ENCODE measurements at places on chromosomes 13 and 19. TPM values are rescaled to one million over a fixed set of nuclear protein-coding genes. Genes with fewer than 3 reads are reported as not detected.

DNA sequence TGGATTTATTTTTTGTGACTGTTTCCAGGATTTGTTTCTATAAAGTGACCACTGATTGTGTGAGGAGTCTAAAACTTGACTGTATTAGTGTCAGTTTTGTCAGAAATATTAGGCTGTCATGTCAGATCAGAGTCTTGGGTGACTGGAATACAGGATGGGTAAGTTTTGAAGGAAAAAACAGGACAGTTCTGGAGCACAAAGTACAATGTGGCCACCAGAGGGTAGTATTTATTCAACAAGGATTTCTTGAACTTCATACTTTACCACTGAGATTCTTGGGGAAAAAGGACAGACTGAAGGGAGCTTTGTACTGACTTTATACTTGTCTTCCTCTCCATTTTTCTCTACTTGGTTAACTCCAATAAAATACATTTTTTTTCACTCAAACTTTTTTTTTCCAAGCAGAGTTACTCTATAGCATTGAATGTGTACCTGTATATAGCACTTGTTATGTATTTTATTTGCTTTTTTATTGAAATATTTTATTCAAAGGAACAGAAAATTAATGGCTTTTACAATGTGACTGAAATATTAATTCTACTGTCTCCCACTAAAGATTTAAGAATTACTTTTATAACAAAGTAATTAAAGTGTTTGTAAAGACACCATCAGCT is 51.1 kb downstream of the LMO7 start:
- DNase-seq: no peak
- no peaks in the 10 kb centered on the region for H3K36me3 ChIP-seq
- H3K4me3 ChIP-seq: no peak overlapping the region
- H3K27me3 ChIP-seq: no peaks in the 10 kb centered on the region
- H3K4me1 ChIP-seq: peaks cover 11% of the 10 kb centered on the region
- H3K27ac ChIP-seq: no peak overlapping the region

DNA sequence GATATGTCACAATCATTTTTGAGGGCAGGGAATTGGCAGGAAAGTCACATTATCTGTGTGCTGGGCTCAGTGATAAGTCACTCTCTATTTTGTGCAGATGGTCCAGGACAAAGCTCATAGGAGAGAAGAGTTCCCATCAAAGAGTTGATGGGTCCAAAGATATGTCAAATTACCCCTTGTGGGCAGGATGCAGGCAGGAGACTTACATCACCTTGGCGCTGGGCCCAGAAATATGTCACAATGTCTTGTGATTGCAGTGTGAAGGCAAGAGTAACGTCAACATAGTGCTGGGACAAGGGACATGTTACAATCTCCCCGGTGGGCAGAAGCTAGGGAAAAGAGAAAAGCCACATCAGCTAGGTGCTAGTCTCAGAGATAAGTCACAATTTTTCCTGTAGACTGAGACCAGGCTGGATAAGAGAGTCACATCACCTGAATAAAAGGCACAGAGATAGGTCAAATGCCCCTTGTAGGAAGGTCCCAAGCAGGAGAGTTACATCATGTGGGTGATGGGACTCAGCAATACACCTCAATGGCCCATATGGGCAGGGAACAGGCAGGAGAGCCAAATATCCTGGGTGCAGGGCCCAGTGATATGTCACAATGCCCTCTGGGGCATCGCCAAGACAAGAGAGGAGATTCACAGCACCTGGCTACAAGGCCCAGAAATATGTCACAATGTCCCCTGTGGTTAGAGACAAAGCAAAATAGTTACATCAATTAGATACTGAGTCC is 47.9 kb downstream of the ZNF99 start:
- H3K27ac ChIP-seq: no peak overlapping the region
- no peaks in the 10 kb centered on the region for H3K36me3 ChIP-seq
- H3K27me3 ChIP-seq: no peaks in the 10 kb centered on the region

DNA sequence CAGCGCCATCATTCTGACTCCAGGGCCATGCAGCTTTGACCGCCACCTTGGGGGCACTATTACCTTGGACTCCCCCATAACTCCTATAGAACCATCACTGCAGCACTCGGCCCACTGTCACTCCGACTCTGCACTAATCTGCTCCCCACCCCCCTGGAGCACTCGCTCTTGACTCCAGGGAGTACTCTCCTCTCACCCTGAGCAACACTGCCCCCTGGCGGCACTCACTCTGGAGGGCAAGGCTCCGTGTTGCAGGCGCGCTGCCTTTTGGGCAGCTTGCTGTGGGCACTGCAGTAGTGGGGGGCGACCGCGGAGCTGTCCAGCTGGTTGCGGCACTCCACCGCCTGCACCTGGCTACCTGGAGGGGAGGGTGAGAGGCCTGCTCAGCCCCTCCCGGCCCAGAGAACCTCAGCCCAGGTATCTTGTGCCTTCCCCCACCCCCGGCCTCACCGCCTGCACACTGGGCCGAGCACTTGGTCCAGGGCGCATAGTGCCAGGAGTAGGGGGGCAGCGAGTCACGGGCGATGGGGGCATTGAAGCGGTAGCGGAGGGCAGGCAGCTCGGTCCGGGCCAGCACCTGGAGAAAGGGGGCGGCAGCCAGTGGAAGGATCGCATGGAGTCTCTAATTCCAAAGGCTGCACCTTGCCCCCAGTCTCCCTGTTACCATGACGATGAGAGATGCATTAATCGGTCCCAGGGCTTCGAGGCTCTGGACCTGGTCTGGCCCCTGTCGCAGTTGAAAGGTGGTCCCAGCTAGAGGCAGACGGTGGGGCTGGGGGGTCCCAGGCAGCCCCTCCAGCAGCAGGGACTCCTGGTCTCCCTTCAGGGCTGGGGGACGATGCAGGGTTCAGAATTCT is 8.9 kb upstream of the MYO1F start:
- no peak overlapping the region for H3K4me3 ChIP-seq

- H3K27ac ChIP-seq: no peak overlapping the region
- H3K36me3 ChIP-seq: no peaks in the 10 kb centered on the region
- H3K27me3 ChIP-seq: no peaks in the 10 kb centered on the region
- H3K4me1 ChIP-seq: no peaks in the 10 kb centered on the region
These were observed 986.0 kb upstream of the SPRY2 start for GRCh38 chr13:81326913-81327312.

GRCh38 chr19:28694812-28695211 is 518.1 kb downstream of the UQCRFS1 start:
- H3K27me3 ChIP-seq: no peaks in the 10 kb centered on the region
- DNase-seq: no peak
- H3K27ac ChIP-seq: no peak overlapping the region
- no peak overlapping the region for H3K4me3 ChIP-seq
- H3K36me3 ChIP-seq: no peaks in the 10 kb centered on the region

DNA sequence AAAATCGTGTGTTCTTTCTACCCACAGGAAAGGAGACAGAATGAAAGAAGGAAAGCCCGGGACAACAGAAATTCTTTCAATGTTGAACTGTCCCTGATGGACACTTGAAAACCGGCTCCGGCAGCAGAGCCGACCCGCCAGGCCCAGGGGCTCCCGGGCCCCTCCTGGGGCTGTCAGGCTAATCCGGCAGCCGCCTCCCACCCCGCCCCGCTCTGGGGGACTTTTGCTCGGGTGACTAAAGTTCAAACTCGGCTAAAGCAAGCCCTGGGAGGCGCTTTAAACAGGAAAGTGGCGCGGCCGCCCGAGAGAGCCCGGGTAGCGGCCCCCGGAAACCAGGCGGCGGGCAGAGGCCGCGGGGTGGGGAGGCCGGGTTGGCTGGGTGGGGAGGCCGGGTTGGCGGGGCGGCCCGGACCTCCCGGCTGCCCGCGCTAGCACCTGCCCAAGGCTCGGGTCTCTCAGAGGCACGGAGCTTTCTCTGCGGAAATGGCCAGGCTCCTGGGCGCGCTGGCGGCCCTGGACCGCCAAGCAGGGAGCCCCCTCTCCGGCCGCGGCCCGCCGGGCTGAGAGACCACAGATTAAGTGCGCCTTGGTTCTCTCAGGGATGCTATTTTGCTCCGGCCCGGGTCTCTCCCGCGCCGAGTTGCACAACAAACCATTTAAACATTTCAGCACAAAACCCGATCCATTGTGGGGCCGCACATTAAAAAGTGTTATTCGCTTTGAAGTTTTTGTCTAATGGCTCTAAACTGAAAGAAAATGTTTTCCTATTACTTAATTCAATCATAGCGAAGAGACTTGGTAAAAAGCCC is 2.6 kb upstream of the GSX1 start:
- no peaks in the 10 kb centered on the region for H3K36me3 ChIP-seq
- H3K27ac ChIP-seq: no peak overlapping the region
- no peak for DNase-seq
- H3K27me3 ChIP-seq: no peaks in the 10 kb centered on the region
- H3K4me1 ChIP-seq: no peaks in the 10 kb centered on the region
- H3K4me3 ChIP-seq: no peak overlapping the region

DNA sequence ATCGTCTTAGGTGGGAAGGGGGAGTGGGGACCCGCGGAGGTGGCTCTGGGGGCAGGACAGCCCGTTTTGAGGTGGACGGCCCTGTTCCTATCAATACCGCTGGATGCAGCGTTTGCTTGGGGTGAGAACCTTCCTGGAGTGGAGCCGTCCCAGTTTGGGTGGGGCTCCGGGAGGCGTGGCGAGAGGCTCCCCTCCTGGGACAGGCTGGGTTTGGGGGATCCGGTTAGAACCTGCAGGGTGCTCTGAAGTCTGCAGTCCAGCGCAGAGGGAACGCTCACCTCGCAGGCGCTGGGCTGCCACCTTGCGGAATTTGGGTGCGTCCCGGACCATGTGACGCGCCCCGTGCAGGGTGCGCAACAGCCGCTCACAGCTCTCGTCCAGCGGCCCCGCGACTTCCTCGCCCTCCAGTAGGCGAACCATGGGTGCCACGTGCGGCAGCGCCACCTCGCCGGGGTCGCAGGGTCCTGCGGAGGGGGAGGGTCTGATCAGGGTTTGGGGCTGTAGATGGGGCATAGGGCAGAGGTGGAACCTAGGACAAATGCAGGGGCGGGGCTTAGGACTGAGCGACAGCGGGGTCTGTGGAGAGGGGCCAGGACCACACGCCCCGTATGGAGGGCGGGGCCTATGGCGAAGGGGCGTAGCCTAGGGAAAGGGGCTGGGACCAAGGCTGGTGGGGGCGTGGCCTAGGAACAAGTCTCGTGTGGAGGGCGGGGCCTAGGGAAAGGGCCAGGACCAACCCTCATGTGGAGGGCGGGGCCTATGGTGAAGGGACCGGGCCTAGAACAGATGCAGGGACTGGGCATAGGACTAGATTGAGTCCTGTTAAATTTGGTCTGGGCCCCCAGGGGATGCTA is 13.8 kb downstream of the SH2D3A start:
- peak; percentile 49 for DNase-seq
- H3K27ac ChIP-seq: no peak overlapping the region
- no peak overlapping the region for H3K4me3 ChIP-seq
- no peaks in the 10 kb centered on the region for H3K27me3 ChIP-seq
- no peaks in the 10 kb centered on the region for H3K4me1 ChIP-seq

- H3K36me3 ChIP-seq: peaks cover 9% of the 10 kb centered on the region
- no peaks in the 10 kb centered on the region for H3K27me3 ChIP-seq
- peaks cover 14% of the 10 kb centered on the region for H3K4me1 ChIP-seq
- no peak for DNase-seq
- no peak overlapping the region for H3K4me3 ChIP-seq
These were observed 24.9 kb upstream of the WDR18 start for GRCh38 chr19:958967-959855.

DNA sequence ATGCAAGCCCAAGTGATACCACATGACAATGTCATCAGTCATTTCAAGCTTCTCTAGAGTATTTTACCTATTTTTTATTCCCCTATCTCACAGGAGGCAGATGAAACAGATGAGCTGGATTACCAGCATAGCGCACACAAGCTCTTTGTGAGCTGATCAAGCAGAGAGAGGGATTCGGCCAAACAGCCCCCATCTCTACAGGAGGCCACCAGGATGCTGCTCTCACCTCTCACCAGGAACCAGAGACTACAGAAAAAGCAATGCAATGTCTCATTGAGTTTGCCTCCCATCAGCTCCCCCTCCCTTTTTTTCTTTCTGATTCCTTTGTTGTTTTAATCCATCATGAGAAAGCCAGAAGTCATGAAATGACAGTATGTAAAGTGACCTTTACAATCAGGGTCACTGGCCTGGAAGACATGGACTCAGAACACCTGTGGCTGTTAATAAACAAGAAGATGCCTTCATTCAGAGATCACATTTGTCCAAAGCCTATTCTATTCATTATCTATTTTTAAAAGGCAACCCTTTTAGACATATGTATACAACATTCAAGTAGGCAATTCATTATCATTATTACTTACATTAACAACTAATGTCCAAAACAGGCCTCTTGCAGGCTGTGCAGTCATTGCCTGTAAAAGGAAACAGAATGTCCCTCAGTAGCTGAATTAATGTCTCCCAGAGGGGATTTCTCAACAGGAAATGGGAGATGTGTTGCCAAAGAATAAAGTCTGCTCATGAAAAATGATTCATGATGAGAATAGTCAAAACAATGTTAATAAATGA is 656.6 kb downstream of the TBC1D4 start:
- no peak overlapping the region for H3K27ac ChIP-seq
- no peaks in the 10 kb centered on the region for H3K27me3 ChIP-seq
- DNase-seq: no peak
- H3K36me3 ChIP-seq: no peaks in the 10 kb centered on the region
- H3K4me3 ChIP-seq: no peak overlapping the region
- no peaks in the 10 kb centered on the region for H3K4me1 ChIP-seq

DNA sequence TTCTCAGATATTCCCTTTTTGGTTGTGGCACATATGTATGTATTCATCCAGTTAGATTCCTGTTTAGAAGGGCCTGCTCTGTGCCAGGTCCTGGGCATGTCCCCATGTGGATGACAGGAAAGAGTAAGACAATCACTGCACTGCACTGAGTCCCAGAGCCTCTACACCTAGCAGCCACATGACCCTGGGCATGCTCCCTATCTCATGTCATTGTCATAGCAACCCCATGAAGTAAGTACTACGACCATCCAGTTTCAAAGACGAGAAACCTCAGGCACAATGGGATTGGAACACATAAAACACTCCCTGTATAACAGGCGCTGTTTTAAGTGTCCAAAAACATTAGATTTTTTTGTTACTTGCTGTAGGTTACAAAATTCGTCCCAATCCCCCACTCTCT is 594.4 kb downstream of the UQCRFS1 start:
- H3K36me3 ChIP-seq: no peaks in the 10 kb centered on the region
- H3K4me1 ChIP-seq: no peaks in the 10 kb centered on the region
- H3K27ac ChIP-seq: no peak overlapping the region

Gene PALM
- 4.4 TPM for total RNA-seq

Gene ANGPTL8
- total RNA-seq: not detected

Gene OR7C1
- total RNA-seq: not detected

Gene SIGLEC5
- total RNA-seq: not detected

Gene LILRB2
- total RNA-seq: not detected

Gene U2AF1L4
- total RNA-seq: 11.4 TPM

Gene KIRREL2
- total RNA-seq: not detected

Measured in SJCRH30 (cell line).